Parietal lobe (tissue), 2 donors: ENCODE measurements at places on chromosomes 12 and 14. TPM values are rescaled to one million over a fixed set of nuclear protein-coding genes. Genes with fewer than 3 reads are reported as not detected.

Gene TCL1B
- not detected for total RNA-seq

Gene PSMA3
- 71.7 TPM for total RNA-seq

Gene DGLUCY
- total RNA-seq, result 30.4 TPM

Gene C12orf54
- not detected for total RNA-seq

Gene MEG3
- total RNA-seq, result 389 TPM

Gene SNAPC1
- 4.4 TPM for total RNA-seq

Gene ACSS3
- total RNA-seq, result 6.3 TPM

Gene KRT80
- not detected for total RNA-seq

Gene NYNRIN
- 34.7 TPM for total RNA-seq

Gene LRRC10
- not detected for total RNA-seq

Gene IRAK3
- total RNA-seq, result 6.9 TPM

Gene BRI3BP
- 16.9 TPM for total RNA-seq
